ENCODE measurements at places on chromosomes 5 and 9.

DNA sequence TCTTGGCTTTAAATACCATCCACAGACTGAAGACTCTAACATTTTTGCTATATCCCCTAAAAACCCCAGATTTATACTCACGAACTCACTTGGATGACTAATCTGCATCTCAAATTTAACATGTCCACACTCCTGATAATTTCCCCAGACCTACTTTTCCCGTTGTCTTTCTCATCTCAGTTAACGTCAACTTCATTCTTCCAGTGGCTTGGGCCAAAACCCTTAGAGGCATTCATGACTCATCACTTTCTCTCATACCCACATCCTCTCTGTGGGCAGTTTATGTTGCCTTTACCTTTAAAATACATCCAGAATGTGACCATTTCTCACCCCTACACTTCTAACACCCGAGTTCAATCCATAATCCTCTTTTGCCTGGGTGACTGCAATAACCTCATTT lies 96.7 kb downstream of the EDIL3 start:
- peak; percentile 44 for DNase-seq

DNA sequence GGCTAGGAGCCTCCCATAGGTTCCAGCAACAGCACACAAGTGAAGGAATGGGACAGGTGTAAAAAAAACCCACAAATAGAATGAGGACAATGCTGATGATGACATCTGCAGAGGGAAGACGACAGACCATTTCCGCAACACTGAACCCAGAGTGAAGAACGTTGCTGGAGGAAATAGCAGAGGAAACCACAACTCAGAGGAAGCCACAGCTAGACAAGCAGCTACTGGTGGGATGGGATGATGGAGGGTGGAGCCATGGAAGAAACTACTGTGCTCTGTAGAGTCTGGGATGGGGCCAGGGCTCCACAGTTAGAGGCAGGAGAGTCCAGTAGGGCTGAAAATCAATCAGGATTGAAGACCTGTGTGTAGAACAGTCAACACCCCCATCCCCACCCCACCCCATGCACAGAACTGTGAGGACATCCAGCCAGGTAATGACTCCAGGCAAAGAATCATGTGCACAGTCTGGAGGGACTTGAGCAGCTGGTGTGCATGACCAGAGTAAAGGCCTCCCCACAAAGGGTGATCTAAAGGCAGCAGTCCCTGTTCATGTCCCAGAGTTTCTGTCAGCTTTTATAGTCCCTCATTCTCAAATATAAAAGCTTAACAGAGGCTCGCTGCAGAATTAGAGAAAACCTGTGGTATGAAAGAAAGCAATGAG lies 65.2 kb upstream of the SPIN1 start:
- no peak for DNase-seq

- DNase-seq = no peak
These were observed 3.4 kb downstream of the DOLK start for GRCh38 chr9:128943832-128944620.

- no peak for DNase-seq
These were observed 58.0 kb upstream of the PDE8B start for GRCh38 chr5:77152441-77152840.

DNA sequence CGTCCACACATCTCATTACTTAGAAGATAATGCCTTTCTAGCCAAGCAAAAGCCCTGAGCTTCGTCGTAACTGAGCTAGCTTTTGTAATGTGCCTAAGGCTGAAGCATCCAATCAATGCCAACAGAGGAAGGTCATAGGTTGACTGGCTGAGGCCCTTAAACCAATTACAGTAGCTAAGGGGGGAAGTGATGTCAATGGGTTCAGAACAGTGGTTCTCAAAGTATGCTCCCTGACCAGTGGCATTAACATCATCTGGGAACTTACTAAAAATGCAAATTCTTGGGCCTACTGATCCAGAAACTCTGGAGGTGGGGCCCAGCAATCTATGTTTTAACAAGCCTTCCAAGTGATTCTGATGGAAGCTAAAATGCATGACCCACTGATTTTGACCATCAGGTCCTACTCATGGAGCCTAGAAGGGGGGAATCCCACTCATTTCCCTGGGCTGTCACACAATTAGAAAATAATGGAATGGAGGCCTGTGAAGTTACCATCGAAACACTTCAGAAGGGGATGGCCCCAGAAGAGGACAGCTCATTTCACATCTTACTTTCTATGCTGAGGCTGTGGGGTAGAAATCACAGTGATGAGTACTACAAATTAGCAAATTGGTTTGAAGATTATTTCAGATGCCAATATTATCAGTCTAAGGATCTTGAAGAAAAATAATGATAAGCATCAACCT lies 4.8 kb upstream of the VLDLR start:
- no peak for DNase-seq

- DNase-seq = no peak
These were observed 111.0 kb upstream of the PLCXD3 start for GRCh38 chr5:41621420-41621819.

- DNase-seq = no peak
These were observed 23.1 kb downstream of the JAK2 start for GRCh38 chr9:5008202-5008601.

DNA sequence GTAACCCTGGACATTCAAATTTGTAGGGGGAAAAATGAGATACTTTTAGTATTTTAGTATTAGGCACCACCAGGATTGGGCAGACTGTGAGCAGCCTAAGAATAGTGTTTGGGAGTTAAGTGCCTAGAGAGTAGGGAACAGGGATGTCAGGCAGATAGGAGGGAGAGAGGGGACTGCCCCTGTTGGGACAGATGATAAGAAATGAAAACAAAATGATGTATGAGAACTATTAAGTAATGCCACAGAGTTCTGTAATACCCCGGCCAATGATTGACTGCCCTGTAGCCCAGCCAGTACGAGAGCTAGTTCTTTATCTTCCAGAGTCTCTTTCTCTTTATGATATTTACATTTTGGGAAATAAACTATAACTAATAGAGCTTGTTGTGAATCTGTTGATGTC lies 24.4 kb downstream of the ARHGAP26 start:
- DNase-seq = no peak

DNA sequence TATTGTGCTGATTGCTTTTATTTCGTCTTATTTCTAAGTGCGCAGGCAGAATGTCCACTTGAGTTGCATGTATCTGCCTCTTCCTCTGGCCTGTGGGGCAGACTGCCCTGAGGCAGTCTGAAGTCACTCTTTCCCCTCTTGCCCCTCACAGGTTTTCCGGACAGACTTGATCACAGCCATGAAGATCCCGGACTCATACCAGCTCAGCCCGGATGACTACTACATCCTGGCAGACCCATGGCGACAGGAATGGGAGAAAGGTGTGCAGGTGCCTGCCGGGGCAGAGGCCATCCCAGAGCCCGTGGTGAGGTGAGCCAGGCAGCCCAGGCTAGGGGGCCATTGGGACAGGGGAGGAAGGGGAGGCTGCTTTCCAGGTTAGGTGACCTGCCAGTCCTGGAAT lies 26.4 kb downstream of the JADE2 start:
- peak; percentile 47 for DNase-seq

DNA sequence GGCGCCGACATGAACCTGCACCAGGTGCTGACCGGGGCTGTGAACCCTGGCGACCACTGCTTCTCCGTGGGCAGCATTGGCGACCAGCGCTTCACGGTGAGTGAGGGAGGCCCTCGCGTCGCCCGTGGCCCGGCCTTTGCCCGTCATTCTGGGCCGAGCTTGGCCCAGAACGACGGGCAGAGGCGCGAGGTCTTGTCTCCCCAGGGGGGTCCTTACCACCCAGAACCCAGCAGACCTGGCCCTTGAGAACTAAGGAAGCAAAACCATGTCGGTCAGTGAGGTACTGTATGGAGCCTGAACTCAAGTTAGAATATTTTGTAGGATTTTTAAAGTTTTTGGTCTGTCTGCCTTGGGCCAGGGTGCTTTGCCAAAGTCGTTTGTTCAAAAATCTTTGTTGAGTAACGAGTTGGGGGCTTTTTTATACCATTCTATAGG lies 691 bp downstream of the DMXL1 start:
- DNase-seq = no peak

- no peak for DNase-seq
These were observed 129.1 kb downstream of the CDK5RAP2 start for GRCh38 chr9:120450916-120451315.

- DNase-seq = no peak
These were observed 155.1 kb upstream of the ARRDC3 start for GRCh38 chr5:91538179-91538578.

- no peak for DNase-seq
These were observed 139.8 kb downstream of the COL23A1 start for GRCh38 chr5:178450121-178451028.

GRCh38 chr5:127916885-127917573 lies 166.5 kb upstream of the SLC12A2 start:
- DNase-seq = no peak

GRCh38 chr9:135023088-135023785 lies 64.2 kb upstream of the OLFM1 start:
- no peak for DNase-seq

DNA sequence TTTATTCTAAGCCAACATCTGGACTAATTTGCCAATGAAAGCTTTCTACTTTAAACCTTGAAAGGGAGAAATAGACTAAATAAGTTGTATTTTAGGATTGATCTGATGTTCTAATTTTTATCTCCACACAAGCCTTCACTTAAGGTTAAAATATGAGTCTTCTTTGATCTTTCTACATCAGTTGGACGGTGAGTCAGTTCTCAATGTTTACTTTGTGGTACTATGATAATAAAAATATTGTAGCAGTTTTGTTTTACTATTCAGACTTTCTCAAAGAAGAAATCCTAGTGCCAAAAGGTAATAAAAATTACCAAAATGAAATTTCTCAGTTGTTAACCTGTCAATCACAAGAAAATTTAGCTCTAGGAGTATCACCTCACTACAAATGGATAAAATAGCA lies 203.5 kb upstream of the RGMB start:
- no peak for DNase-seq

- no peak for DNase-seq
These were observed 88.9 kb downstream of the PCSK5 start for GRCh38 chr9:75979362-75979761.

Measured in T1000 (cell line).